ENCODE measurements at places on chromosomes 1 and 21. TPM values are rescaled to one million over a fixed set of nuclear protein-coding genes. Genes with fewer than 3 reads are reported as not detected.

Gene APCS
- not detected for total RNA-seq

Gene IL23R
- not detected for total RNA-seq

Gene BCL2L15
- 1.7 TPM for total RNA-seq

Gene KIAA0040
- total RNA-seq: 93.1 TPM

Gene SELENBP1
- total RNA-seq: 41.8 TPM

Gene FLG
- not detected for total RNA-seq

Gene MEGF6
- 304 TPM for total RNA-seq

Gene CASQ1
- 10.7 TPM for total RNA-seq

Gene FTCD
- total RNA-seq: 0.27 TPM

Gene RGSL1
- not detected for total RNA-seq

Gene HP1BP3
- 189 TPM for total RNA-seq

- H3K27me3 ChIP-seq: no peaks in the 10 kb centered on the region
- no peaks in the 10 kb centered on the region for H3K36me3 ChIP-seq
- no peak for DNase-seq
- no peaks in the 10 kb centered on the region for H3K4me1 ChIP-seq
- no peak overlapping the region for H3K27ac ChIP-seq
- H3K4me3 ChIP-seq: no peak overlapping the region
Observed at GRCh38 chr1:236370420-236370819, 23.7 kb upstream of the EDARADD start.

DNA sequence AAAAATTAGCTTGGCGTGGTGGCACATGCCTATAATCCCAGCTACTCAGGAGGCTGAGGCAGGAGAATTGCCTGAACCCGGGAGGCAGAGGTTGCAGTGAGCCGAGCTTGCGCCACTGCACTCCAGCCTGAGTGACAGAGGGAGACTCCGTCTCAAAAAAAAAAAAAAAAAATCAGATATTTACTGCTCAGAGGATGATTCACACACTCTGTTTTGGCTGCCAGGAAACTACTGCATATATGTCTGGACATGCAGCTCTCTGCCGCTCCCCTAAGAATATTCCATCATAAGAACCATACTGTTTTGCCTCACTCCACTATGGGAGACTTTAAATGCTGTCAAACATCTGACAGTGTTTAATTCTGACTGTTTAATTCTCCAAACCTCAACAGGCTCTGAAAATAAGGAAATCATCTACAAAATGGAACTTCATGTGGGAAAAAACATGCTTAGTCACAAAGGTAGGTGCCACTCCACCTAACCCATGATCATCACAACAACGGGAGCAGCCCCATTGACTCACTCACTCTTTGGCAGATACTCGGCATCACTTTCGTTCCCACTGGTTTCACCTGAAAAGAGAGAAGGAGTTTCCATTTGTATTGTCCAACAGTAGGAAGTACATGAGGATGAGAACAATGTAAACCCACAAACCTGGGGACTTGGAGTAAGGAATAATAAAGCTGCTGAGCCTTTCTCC, 29.3 kb upstream of the BCAS2 start:
- DNase-seq: no peak
- H3K4me3 ChIP-seq: no peak overlapping the region
- no peak overlapping the region for H3K27ac ChIP-seq
- no peaks in the 10 kb centered on the region for H3K27me3 ChIP-seq

DNA sequence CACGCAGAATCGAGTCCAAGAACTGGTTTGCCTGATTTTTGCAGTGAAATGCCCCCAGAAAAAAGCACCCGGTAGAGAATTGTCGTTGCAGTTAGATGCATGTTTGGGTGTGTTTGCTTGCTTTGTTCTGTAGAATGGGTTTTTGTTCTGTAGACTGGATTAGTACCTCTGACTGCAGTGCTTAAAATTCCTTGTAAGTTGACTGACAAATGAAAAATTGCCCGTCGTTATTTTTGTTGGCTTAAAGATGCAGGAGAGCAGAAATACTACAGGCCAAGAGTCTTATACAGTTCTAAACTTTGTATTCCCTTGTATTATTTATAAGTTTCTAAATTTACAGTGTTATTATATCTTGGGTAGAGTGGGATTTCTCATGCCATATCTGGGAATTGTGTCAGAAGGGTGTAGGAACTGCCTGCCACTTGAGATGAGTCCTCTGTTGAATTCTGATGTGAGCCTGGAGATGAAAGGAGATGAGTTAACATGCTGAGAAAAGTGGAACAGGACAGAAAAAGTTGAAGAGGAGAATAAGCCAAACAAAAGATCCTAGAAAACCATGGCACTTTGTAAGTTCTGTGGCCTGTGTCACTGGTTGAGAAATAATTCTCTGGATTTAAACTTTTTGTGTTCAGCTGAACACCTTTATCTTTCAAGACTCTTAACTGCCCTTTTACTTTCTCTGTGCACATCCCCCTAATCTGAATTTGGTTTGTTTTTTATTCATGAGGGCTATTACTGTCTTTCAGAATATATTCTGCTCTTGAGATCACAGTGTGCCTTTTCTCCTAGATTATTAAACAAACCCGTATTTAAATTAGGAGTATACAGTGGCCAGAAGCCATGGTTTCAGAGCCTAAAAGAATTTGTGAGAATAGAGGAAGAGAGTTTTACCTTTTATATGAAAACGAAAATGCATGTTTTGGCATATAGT, 1.4 kb downstream of the DESI2 start:
- H3K27ac ChIP-seq: peak overlapping the region; percentile 97
- H3K4me3 ChIP-seq: peak overlapping the region; percentile 87
- H3K4me1 ChIP-seq: peaks cover 30% of the 10 kb centered on the region
- DNase-seq: no peak

DNA sequence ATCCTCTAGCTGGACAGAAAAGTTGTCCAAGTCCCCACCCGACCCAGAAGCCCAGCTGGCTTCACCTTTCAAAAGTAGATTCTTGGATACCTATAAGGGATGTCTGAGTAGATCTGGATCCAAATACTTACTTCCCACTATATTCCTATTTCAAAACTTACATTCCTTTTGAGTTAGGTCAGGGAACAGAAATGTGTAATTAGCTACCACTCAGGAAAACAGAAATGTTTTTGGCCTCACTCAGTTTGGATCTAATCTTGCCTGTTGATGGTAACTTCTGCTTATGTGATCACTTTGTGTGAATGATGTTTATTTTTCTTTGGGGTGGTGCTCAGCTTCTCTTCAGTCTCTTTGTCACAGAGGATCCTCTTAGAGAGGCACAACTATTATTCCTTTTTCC, 814.4 kb upstream of the RGS18 start:
- H3K36me3 ChIP-seq: no peaks in the 10 kb centered on the region
- DNase-seq: no peak
- H3K27ac ChIP-seq: no peak overlapping the region
- no peaks in the 10 kb centered on the region for H3K27me3 ChIP-seq

DNA sequence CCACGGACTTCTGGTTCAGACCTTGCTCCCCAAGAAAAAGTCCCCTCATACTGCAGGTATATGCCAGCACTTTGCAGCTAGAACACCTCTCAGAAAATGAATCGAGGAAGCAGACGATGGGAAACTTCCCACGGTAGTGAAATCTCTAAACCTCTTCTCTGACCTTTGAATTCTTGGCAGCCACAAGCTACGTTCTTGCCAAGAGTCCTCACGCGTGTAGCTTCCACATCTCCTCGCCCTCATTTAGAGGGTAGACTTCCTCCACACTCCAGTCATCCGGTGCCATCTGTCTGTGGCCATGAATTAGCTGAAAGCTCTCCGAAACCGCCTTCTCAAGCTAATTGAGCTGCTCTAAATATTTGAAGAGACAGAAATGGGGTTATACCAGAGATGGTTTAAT, 127.8 kb downstream of the RGS7 start:
- H3K4me3 ChIP-seq: no peak overlapping the region
- no peaks in the 10 kb centered on the region for H3K27me3 ChIP-seq
- H3K36me3 ChIP-seq: no peaks in the 10 kb centered on the region
- no peaks in the 10 kb centered on the region for H3K4me1 ChIP-seq
- no peak overlapping the region for H3K27ac ChIP-seq
